ENCODE measurements at places on chromosomes 1 and 21.

DNA sequence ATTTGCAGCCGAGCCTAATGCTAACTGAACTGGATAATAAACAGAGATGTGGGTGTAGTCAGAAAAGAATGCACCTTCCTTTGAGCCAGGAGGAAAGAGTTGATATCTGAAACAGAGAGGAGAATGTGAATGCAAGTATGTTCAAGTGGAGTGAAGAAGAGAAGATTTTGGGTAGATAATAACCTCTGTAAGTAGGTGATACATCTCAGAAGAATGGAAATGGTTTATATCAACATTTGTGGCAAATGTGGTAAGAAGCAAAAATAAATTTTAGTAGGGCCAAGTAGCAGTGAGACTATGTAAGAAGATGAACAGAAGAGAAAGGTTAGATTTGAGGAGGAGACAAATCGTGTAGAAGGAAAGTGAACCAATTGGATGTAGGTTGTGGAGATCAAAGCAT lies 1.7 kb upstream of the DNTTIP2 start:
- no peak for DNase-seq

DNA sequence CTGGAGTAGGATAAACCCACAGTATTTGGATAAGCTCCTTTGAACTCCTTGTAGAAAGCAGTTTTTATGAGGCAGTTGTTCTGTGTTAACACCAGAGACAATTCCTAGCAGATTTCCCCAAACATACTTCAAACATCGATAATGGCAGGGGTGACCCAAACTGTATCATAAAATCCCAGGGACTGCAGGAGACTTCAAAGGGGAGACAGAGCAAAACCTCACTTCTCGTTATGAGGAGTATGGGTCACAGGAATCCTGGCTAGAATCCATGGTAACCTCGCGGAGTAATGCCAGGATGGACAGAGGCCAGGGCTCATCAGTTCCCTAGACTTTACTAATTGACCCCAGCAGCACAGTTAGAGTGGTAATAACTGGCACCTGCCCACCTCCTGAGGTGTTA lies 148.0 kb downstream of the DHRS3 start:
- DNase-seq, result no peak

DNA sequence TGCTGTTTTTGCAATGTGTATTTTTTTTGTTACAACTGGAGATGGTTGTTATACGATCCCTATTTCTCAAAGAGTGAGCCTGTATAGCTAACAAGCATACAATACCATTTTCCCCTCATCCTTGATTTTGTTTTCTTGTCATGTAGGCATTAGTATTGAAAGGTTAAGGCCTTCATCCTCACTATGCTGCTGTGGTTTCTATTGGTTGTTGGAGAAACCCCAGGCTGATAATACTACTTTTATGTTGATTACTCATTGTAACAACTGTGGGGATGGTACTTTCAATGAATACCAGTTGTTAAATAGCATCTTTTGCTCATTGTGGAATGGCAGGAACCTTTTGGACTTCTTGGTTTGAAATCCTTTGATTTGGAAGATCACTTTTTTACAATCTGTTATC lies 39.0 kb upstream of the MACF1 start:
- no peak for DNase-seq

DNA sequence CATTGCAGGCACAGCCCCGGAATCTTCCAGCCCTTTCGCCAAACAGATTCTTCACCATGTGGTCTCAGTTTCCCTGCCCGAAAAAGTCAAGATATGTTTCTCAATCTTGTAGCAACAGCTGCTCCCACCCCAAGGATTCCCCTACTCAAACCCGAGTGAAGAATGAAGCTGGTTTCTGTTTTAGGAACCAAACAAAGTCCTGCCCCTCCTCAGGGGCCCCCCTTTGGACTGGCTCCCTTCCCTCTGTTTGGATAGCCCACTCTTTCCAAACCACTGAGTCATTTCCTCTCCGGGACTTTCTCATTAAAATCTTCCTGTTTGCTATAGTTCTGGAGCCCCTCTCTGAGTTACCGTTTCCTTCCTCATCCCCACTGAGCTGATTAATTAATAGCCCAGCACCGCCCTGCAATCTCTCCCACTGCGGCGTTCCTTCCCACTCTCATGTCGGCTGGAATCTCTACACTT lies 100.9 kb downstream of the TSEN15 start:
- DNase-seq, result no peak

- DNase-seq, result peak; percentile 21
Measured at GRCh38 chr1:230186003-230186863, 119.2 kb downstream of the GALNT2 start.

- DNase-seq, result no peak
Measured at GRCh38 chr21:17783481-17784179, 35.5 kb downstream of the C21orf91 start.

GRCh38 chr1:245802941-245803665 lies 648.3 kb downstream of the KIF26B start:
- no peak for DNase-seq

DNA sequence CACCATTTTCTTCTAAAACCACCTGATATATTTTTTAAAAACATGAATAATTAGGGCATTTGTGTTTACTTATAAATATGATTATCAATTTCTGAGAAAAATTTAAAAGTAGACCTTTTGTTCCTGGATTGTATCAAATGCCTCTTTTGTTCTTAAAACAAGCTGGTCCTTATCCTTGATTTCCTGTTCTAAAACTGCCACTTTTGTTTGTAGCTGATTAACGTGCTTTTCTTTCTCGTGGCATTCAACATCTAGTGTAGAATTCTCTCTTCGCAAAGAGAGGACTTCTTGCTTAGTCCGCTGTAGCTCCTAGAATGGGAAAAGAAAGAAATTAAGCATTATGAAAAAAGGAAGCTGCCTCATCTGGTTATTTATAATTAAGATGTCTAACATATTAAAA lies 25.0 kb downstream of the SASS6 start:
- DNase-seq, result no peak

DNA sequence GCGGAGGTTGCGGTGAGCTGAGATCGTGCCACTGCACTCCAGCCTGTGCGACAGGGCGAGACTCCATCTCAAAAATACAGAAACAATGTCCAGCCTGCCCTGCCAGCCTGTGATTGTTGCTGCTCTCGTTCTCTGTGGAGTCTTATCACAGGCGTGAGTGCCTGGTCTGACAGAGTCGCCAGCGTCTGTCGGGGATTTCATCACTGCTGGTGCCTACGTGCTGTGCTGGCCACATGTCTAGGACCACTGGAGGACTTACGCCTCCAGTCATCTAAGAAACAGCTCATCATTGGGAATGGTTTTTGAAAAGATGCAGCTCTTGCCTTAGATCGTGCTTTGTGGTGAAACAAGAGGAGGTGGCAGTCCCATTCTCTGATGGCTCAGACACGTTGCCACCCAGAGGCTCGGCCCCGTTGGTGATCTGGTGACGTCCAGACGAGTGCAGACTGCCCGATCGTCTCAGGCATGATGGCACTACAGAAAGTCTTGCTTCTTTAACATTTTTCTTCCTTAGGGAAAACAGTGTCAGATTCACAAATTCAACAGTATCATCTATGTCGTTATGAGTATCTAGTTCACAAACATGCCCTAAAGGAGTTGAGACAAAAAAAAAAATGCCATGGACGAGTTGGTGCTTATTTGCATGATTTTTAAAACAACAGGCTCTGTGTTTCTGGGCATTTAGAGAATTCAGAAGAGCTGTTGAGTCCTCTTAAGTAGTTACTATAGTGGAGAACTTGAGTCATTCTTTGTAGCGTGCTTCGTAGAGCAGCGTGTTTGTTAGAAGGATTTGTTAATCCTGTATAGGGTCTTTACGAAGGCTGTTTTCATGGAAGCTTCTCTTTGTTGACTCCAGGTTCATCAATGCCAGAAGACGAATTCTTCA lies 47.5 kb downstream of the CBS start:
- no peak for DNase-seq

DNA sequence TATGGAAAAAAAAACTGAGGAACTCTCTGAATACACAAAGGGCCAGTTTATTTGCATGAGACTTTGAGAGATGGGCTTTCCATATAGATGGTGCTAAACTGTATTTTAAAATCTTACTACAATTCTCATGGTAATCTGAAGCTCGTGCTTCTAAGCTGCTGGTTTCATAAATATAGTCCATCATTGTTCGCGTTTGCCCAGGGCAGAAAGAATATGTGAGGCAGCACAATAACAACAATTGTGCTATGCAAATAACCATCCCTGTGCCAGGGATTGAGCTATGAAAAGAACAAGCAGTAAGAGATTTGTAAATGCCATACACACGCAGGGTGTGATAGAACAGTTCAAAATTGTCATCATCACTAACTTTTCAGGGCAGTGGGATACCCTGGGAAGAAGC lies 4.9 kb upstream of the EPS15 start:
- no peak for DNase-seq

DNA sequence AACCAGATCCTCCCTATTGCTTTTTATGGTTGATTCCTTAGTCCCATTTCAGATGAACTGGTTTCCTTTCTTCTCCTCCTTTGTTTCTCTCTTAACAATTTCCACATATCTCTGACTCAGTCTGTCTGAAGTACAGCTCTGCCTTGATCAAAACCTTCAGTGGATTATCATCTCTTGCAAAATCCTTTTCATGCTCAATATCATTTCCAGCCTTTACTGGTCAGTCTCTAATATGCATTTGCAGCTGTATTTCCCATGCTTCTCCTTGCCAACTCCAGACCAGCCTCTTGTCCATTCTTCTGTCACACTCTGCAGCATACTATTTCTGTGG lies 72.2 kb downstream of the SNX7 start:
- no peak for DNase-seq

- no peak for DNase-seq
Measured at GRCh38 chr1:22855668-22856606, 116.7 kb downstream of the LACTBL1 start.

- no peak for DNase-seq
Measured at GRCh38 chr1:189786761-189787160, 690.9 kb downstream of the BRINP3 start.

DNA sequence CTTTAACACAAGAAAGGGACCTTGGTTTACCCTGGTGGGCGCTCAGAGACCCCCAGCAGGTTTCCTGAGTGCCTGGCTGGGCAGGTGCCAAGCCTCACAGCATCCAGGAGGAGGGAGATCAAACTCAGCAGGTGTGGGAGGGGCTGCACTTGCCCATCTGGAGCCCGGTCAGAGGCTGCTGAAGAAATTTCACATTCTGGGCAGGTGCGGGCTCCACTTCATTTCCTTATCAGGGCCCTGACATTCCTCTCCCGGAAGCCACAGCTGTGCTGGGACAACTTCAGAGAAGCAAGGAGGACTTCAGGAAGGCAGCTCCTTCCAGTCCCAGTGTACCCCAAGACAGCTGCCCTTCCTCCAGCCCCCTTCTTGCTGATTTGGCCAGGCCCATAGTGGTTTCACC lies 82.9 kb downstream of the ITPKB start:
- DNase-seq, result no peak

- no peak for DNase-seq
Measured at GRCh38 chr1:189500778-189501177, 976.9 kb downstream of the BRINP3 start.

DNA sequence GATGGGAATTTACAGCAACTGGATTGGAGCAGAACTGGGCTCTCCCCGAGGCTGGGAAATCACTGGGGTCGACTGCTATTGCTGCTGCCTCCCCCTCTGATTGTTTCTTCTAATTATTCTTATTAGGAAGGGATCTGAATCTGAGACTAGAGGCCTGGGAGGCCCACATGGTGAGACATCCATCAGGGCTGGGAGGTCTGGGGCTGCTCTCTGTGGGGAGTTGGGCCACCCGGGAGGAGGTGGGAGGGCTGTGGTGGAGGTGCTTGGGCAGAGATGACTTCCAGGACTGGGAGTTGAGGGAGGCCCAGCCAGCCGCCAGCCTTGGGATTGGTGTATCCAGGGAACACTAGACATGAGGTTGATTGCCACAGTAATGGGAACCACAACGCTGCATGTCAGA lies 247.9 kb downstream of the GRIK3 start:
- DNase-seq, result no peak

DNA sequence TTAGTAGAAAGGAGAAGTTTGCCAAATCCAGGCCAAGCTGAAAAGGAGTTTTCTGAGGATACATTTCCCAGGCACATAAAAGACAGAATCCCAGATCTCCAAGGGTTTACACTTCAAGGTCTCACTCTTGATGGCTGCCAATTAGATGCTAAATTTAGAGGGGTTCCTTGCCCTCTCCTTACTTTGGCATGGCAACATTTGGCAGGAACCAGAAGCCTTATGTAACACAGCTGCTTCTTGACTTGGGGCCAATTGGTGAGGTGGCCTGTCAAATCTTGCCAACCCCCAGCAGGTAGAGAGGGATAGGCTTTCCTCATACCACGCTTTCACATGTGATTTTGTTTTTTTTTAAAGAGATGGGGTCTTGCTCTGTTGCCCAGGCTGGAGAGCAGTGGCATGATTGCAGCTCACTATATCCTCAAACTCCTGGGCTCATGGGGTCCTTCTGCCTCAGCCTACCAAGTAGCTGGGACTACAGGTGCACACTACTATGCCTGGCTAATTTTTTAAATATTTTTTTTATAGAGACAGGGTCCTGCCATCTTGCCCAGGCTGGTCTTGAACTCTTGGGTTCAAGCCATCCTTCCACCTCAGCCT lies 25.2 kb upstream of the NKAIN1 start:
- DNase-seq, result no peak

DNA sequence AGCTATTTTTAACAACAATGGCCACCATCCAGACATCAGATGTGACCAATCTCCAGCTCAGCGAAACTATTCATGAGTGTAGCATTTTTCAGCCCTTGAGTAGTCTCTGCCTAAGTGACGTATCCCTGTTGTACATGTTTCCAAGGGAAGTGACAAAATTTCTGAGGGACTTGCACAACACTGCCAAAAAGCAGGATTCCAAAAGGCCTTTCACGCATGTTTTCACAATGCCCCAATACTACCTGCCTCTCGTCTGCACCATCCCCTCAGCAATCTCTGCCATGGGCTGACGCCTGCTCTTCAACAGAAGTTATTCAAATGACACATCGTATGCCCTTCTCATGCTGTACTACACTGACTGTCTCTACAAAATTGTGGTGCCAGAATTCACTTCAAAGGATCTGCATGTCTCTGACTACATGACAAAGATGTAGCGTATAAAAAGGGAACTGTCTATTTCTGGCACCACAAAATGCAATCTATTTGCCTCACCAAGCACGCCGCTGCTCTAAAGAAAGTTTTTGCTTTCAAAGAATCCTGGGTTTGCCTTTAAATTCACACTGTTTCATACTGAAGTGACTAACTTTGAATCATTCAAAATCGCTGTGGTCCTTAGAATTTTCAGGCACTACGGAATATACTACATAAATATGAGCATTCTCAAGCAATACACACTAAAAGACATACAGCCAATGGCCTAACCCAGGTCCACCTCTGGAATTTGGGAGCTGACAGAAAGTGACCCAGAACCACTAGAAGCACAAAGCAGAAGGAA lies 32.9 kb downstream of the JAK1 start:
- no peak for DNase-seq

DNA sequence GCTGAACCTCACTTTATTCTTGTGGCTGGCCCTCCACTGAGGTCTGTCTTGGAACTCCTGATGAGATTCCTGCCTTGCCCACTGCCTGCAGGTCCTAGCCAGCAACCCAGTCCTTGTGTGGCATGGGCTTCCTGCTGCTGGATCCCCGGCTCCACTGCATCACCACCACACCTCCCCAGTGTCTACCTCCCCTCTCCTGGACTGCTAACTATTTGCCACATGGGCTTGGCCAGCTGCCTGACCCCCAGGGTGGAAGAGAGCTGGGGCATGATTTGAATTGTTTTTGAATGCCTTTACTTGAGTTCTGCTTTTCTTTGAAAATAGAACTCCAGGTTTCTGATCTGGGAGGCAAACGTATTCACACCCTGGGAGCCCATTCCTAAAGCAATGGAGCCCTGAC lies 41.2 kb downstream of the SPAG17 start:
- no peak for DNase-seq

- DNase-seq, result no peak
Measured at GRCh38 chr1:213539464-213539863, 448.3 kb upstream of the PROX1 start.

- no peak for DNase-seq
Measured at GRCh38 chr1:81574408-81574807, 226.3 kb upstream of the ADGRL2 start.
